ENCODE measurements at places on chromosomes 3 and 15. TPM values are rescaled to one million over a fixed set of nuclear protein-coding genes. Genes with fewer than 3 reads are reported as not detected.

The TMEM158 gene
- not detected for total RNA-seq

The NSMCE3 gene
- 8.8 TPM for total RNA-seq

The GRAMD2A gene
- not detected for total RNA-seq

The CACNA1D gene
- total RNA-seq = 9.6 TPM

The PGBD4 gene
- 2.0 TPM for total RNA-seq

The SNAP23 gene
- total RNA-seq = 37.3 TPM

The B3GALNT1 gene
- 70.2 TPM for total RNA-seq

The C3orf70 gene
- 2.6 TPM for total RNA-seq

The LRTM1 gene
- total RNA-seq = not detected

The CPEB1 gene
- total RNA-seq = 1.5 TPM

The TM4SF1 gene
- total RNA-seq = 211 TPM

The CYP8B1 gene
- total RNA-seq = not detected

The ATP13A5 gene
- total RNA-seq = not detected

DNA sequence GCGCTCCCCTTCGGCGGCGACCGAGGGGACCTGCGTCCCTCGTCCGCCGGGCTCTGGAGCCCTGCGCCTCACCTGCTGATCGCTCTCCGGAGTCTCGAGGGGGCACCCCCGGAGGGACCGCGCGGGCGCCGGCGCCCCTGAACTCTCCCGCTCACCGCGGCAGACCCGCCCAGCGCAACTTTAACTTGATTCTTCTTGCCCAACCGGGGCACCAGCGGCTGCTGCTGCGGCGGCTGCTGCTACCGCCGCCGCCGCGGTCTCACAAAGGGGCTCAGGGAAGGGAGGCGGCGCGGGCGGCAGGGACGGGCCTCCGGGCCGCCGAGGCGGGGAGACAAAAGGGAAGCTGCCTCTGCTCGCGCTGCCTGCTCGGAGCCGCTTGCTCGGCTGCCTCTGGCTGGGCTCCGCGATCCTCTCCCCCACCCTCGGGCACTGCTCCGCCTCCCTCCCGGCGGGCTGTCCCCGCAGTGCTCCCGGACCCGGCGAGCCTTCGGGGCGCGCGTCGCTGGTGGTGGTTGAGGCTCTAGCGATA is at the start of gene PPM1L:
TSS of gene PPM1L (plus strand) at position 456 of the 529 bp plus-strand sequence.
- peak; percentile 68 for DNase-seq

- no peak for DNase-seq
Observed at GRCh38 chr3:61520966-61521628, 40.3 kb upstream of the PTPRG start.

- DNase-seq = no peak
Observed at GRCh38 chr15:36429707-36430106, 149.7 kb upstream of the CDIN1 start.

GRCh38 chr3:47416041-47416440 is 35.2 kb downstream of the PTPN23 start:
- DNase-seq = no peak

DNA sequence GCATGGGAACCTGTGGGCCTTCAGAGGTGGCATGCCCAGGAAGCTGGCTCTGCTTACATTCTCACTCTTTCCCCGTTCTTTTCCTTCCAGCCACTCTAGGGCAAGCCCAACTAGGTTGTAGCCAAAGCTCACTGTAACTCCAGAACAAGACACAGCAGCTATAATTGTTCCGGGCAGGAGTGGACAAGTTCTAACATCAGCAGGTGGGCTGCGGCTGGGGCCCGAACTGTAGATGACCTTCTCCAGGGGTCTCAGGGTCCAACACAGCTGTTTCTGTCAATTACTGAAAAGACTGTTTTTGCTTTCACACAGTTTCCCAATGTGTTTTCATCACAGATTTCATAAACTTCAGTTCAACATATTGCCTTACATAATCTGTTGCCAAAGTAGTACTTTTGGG is 11.5 kb downstream of the RASGRP1 start:
- no peak for DNase-seq

DNA sequence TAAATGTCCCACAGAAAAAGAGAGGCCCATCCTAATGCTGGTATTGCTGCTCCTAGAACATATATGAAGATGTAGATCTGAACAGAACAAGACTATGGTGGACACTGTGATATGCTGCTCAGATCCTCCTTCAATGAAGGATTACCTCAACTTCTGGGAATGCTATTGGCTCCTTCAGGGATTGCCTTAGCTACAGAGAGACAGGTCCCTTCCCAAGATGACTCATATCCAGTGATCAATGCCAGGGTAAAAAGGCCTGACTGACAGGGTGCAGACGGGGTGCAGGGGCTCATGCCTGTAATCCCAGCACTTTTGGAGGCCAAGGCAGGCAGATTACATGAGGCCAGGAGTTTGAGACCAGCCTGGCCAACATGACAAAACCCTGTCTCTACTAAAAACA is 20.5 kb upstream of the STAG1 start:
- no peak for DNase-seq

GRCh38 chr15:91456251-91456718 is 356.2 kb downstream of the SV2B start:
- DNase-seq = no peak

DNA sequence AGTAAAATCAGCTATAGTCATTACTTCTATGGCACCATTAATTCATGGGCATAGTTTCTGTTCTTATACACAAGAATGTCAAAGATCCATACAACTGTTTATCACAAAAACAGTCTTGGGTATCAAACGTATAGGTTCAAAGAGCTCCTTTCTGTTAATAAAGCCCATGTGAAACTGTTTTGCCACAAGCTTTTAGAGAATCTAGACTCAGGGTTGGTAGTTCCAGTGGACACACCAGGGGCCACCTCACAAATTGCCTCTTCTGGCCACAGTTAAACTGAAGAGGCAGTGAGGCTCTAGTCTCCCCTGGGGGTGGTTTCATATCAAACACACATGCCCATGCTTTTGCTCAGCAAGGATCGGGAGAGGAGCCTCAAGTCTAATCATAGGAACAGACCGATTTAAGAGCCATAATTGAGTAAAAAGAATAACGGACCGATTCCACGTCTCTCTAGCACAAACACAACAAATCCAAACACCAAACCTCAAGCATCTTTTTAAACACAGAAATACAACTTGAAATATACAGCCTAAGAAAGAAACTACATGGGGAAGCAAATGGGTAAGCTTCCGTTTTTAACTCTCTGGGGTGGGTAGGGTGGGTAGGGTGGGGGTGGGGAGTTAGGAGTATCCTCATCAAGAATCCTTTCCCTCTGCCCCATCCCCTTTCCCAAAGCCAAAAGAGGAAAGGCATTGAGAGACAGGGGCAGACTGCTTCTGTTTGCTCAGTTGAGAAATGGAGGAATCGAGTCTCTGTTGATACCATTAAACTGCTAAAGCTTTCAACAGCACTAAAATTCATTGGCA is 443.3 kb downstream of the MAGI1 start:
- DNase-seq = no peak

GRCh38 chr3:55569033-55569599 is 82.0 kb upstream of the WNT5A start:
- DNase-seq = no peak

DNA sequence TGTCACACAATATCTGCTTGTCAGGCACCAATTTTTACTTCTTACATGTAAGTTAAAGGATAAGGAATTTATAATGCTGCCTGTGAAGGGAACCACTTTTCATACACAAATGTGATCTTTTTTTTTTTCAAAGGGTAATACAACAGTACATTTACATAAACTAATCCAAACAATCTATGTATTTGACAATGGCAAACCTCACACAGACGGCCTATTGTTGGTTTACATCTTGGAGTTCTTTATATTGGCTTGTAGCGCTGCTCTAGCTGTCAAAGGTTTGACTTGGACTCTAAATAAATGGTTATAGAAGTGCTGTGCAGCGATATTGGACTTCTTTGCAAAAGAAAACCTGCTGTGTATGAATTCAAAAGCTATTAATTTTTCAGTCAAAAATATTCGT is 598.0 kb downstream of the FOXP1 start:
- no peak for DNase-seq

- DNase-seq = no peak
Observed at GRCh38 chr3:114504941-114505628, 211.3 kb downstream of the TIGIT start.

DNA sequence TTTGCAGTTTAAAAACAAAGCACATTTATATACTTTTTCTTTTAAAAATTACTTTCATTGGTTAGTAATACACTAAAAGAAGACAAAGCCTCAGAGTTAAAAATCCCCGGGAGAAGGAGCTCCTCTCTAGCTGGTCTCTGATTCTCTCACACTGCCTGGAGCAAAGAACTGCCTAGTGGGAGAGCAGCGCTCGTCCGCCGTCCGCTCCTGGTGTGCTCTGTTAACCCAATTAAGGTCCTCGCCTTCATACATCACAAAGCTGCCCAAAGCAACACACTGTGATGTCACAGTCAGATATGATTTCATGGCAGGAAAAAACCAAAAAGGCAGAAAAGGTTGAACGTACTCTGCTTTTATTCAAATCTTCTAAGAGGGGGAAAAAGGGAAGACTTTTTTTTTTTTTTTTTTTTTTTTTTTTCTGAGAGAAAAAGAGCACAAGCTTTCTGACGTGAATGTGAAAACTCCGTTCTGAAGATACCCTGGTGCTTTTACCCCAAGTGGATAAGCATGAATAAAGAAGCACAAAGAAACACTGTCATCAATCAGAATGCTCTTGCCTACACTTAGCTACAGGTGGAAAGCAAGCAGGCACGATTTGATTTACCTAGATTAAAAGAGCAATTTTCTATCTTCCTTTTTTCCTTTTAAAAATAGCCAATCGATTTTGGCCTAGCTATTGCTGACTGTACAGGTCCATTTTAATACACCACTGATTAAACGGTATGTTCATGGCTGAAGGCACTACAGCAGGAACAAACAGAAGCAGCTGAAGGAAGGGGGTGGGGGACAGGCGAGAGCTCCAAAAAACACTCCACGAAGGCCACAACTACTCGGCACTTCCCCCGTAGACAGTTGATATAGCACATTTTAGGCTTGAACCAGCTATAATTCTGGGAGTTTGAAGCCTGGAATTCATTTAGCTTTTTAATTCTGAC is 115.2 kb downstream of the TIGIT start:
- no peak for DNase-seq

GRCh38 chr3:146493221-146493620 is 23.9 kb upstream of the PLSCR2 start:
- no peak for DNase-seq

DNA sequence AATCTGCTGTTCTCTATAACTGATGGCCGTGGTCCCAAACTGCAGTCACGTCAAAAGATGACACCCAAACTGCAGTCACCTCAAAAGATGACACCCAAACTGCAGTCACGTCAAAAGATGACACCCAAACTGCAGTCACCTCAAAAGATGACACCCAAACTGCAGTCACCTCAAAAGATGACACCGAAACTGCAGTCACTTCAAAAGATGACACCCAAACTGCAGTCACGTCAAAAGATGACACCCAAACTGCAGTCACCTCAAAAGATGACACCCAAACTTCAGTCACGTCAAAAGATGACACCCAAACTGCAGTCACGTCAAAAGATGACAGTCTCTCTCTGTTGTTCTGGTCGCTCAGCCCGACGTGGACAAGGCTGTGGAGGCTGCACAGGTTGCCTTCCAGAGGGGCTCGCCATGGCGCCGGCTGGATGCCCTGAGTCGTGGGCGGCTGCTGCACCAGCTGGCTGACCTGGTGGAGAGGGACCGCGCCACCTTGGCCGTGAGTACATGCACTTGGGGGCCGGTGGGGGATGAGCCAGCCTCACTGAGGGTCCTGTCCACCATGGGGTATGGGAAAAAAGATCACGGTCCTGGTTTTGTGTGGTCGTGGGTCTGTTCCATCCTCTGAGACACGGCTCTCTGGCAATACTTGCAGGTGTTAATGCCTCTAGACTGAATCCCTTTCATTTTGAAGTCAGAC is 7.7 kb downstream of the ALDH1A3 start:
- no peak for DNase-seq

DNA sequence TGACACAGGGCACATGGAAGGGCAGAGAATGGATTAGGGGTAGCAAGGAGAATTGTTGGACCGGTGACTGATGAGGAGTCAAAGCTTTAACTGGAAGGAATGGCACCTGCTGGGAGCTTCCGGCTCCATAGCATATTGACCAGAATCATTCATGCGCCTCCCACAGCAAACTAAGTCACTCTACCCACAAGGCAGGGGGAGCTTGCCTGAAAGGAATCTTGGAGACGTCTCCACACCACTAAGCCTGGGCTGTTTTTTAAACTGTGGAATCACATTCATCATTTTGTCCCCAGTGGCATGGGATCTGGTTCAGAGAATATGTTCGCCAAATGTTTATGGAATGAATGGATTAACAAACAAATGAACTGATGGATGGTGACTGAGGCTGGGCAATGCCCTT is 57.0 kb upstream of the ITGA11 start:
- DNase-seq = no peak

GRCh38 chr3:64070704-64071103 is 47.4 kb upstream of the PSMD6 start:
- no peak for DNase-seq

GRCh38 chr3:23805210-23805632 is 534 bp upstream of the UBE2E1 start:
- DNase-seq = no peak

GRCh38 chr15:29611057-29611456 is 211.2 kb downstream of the TJP1 start:
- no peak for DNase-seq

DNA sequence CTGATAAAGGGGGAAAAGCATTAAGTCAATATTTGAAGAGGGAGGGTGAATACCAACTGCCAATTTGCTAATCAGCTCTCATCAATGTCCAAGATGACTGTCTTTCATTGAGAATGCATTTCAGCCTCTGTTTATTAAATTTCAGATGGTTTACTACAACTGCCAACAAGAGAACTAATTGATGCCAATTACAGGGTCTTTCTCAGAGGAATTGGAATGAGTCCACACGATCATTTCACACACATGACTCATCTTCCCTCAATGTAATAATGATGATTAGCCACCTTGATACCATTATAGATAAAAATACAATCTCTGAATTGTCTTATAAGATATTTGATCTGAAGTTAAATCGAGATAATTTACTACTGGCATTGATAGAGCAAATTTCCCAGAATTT is 1274.4 kb downstream of the ROBO2 start:
- no peak for DNase-seq
